NCI-H2107 (cell line): ENCODE measurements at places on chromosomes 1 and 21.

DNA sequence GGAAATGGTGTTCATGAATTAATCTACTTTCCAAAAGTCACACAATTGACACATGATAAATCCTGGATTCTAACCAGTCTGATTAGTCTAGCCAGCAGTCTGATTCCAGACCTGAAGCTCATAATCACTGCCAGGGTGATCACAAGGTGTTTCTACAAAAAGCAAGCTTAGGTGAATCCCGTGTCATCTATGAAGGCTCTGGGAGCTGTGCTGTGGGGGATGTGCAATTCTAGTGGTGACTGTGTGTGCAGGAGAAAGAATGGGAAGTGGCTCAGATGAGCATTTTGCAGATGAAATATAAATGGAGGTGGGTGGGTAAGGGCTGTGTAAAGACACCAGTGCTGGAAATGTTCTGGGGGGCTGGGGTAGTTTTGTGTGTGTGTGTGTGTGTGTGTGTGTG lies 1.8 kb upstream of the NPPB start:
- no peak for DNase-seq

DNA sequence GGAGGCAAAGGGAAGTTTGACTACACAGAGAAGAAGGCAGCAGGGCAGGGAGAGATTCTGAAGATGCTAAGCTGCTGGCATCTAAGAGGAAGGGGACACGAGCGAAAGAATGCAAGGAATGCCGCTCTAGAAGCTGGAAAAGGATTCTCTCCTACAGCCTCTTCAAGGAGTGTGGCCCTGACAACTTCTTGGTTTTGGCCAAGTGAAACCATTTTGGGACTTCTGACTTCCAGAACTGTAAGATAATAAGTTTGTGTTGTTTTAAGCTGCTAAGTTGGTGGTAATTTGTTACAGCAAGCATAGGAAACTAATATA lies 28.5 kb downstream of the MGST3 start:
- no peak for DNase-seq

DNA sequence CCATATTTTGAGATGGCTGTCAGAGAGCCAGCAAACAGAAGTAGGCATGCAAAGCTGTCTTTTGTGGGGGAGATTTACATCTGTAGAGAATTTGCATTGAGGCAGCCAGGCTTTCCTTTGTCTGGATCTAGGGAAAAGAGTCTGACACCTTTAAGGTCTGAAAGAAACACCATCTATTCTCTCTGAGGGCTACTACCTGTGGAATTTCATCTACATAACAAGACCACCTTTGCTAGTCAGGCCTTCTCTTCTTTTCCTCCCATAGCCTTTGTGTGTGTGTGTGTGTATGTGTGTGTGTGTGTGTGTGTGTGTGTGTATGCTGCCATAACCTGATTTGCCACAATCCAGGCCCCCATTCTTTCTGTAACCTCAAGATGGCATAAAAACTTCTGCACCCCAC lies 28.4 kb upstream of the DMRTB1 start:
- DNase-seq = no peak

GRCh38 chr21:35927262-35927661 lies 133.1 kb downstream of the SETD4 start:
- no peak for DNase-seq

DNA sequence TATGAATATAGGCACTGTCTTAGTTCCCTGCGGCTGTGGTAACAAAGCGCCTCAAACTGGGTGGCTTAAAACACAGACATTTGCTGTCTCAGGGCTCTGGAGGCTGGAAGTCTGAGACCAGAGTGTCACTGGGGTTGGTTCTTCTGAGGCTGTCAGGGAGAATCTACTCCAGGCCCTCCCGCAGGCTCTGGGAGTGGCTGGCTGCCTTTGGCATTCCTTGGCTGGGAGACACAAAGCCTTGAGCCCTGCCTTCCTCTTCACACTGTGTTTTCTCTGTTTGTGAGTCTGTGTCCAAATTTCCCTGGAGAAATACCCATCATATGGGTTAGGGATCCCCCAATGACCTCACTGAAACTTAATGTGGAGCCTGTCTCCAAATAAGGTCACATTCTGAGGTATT lies 38.5 kb downstream of the B3GALT5 start:
- DNase-seq = no peak

DNA sequence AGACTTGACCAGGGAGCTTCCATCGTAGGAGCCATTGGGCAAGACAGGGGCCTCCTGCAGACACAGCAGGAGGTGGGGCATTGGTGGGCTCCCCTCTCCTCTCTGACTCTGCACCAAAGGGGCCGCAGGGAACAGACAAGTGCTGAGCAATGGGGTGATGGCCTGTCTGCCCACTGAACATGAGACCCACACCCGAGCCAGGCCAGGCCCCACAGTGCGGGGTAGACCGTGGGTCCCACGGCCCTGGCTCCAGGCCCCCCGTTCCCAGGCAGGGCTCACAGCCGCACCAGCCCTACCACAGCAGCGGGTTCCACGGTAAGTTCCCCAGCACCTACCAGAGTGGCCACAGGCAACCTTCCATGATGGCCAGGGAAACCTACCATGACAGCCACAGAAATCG lies 45.9 kb downstream of the CHD5 start:
- DNase-seq = no peak

- DNase-seq = no peak
These were observed 196.6 kb downstream of the MATN1 start for GRCh38 chr1:30526652-30527345.

DNA sequence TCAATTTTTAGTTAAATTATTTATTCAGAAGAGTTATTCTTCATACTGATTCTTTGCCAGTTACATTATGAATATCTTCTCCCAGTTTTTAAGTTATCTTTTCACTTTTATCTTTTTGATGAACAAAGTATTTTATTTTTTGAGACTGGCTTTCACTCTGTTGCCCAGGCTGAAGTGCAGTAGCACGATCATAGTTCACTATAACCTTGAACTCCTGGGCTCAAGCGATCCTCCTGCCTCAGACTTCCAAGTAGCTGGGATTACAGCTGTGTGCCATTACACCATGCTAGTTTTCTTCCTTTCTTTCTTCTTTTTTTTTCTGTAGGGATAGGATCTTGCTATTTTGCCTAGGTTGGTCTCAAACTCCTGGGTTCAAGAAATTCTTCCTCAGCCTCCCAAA lies 3.5 kb downstream of the GORAB start:
- DNase-seq = no peak

GRCh38 chr1:81699234-81699633 lies 101.5 kb upstream of the ADGRL2 start:
- no peak for DNase-seq

- DNase-seq = no peak
These were observed 59.3 kb downstream of the MAN1C1 start for GRCh38 chr1:25675729-25676476.

DNA sequence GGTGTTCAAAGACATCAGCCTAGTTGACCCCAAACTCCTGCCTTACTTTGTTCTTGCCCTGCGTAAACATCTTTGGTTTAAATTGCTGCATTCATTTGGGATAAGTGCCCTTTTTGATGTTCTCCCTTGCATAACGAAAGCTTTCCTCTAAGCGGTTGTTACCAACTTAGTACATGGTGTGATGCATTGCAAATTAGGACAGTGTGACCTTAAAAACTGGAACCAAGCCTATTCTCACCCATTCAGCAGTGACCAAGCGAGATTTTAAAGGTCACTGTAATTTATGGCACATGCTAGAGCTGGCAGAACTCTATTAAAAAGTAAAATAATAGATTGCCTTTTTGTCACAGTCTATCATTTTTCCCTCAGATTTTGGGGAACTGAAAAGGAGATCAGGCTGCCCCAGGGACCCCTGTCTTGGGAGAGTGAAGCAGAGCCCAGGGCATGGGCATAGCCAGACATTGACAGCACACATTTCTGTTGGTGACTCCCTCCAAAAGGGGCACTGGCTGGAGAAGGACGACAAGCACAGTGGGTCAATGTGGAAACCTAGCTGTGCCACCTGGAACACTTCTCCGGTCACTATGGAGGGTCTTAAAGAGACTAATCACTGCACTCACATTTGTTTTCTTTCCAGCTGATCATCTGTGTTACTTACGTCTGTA lies 63.9 kb downstream of the KCNK1 start:
- DNase-seq = no peak

DNA sequence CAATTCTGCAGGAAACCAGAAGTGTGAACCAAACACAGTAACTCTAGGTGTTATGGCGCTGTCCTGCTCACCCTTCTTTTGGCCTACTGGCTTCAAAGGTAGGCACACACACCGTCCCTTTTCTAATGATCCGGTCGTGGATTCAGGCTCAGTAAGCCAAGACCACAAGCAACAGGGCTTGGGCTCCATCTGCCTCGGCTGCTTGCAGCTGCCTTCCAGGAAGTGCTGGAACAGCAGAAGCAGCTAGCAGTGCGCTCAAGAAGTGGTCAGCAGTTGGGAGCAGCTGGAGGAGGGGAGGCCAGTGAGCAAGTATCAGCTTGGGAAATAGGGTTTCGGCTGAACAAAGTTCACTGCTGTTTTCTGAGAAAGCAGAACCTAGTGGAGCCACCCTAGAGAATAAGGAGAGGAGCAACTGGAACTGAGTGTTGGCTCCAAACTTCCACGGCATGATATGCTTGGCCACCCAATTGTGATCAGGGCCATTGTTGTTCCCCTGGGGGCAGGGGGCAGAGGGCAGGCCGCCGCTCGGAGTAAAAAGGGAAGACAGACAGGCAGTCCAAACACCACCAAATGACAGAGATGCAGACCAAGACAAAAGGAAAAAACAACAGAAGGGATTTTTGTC lies 173.4 kb downstream of the TOMM20 start:
- no peak for DNase-seq

GRCh38 chr1:45545019-45545493 lies 5.6 kb upstream of the AKR1A1 start:
- DNase-seq = no peak

DNA sequence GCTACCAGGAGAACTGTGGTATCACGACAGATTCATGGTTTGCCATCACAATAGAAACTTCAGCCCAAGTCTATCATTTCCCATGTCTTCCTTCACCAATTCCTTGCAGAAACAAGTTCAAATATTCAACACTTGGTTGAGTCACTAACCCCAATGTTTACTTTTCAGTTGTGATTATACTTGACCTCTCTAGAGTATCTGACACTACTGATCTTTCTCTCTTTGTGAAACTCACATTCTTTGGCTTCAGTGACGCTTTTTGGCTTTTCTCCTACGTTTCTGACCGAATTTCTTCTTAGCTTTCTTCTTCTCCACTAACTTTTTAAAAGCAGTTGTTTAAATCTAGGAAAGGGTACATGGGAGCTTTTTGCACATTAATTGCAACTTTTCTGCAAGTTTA lies 48.8 kb upstream of the HMGB4 start:
- no peak for DNase-seq

DNA sequence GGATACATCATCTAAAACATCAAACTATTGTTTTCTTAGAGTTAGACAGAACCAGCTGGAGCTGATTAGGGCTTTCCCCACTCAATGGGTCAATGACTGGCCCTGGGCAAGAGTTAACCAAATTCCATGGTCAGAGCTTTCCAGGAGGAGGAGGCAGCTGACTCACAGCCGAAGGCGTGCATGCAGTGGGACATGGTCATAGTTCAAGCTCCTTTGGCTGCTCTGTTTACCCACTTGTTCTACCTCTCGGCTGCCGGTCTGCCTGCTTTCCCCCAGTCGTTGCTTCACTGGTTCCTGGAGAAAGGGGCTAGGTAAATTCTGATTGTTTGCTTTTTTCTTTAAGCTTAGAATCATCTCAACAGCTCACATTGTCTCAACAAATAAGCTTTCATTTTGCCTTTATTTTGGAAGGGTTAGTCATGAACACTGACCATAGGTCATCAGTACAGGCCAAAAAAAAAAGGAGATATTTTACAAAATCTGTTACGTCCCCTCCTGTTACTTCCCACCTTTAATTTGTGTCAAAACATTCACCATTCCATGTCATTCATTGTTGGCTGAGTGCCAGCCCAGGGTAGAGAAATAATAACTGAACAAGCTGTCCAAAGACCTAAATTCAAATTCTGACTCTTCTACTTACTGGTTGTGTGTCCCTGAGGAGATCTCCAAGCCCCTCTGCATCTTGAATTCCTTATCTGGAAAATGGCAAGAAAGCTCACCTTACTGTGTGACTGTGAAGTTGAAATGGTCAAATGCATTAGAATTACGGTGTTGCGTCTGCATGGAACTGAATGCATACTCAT lies 12.0 kb downstream of the MAB21L3 start:
- DNase-seq = no peak

- no peak for DNase-seq
These were observed 15.1 kb upstream of the PADI3 start for GRCh38 chr1:17233675-17234320.

- no peak for DNase-seq
These were observed 28.7 kb downstream of the NPHS2 start for GRCh38 chr1:179547021-179547535.

- no peak for DNase-seq
These were observed 8.5 kb downstream of the ARHGEF16 start for GRCh38 chr1:3463013-3463385.

- no peak for DNase-seq
These were observed 468 bp upstream of the NIBAN1 start for GRCh38 chr1:184974837-184975115.

GRCh38 chr1:107972391-107973180 lies 7.6 kb upstream of the VAV3 start:
- no peak for DNase-seq

DNA sequence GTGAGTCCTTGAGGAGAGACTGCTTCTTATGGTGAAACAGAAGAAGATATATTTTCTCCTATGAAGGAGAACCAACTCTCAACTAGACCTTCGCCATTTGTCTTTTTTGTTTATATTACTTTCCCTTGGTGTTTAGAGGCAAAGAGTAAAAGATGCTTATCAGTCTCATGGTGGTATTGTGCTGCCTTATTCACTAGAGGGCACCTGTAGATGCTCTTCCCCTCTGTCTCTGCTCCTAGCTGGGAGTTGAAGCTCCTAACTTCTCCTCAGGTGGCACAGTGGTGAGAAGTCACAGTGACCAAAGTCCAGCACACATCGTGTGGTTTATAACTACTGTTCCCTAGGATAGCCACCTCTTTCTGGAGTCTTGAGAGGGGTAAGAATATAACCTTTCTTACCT lies 1359.6 kb downstream of the PLA2G4A start:
- no peak for DNase-seq
